ENCODE measurements at places on chromosomes 12 and 14.
A peak's percentile ranks its signal among the peaks of the same experiment; 100 is the strongest.

DNA sequence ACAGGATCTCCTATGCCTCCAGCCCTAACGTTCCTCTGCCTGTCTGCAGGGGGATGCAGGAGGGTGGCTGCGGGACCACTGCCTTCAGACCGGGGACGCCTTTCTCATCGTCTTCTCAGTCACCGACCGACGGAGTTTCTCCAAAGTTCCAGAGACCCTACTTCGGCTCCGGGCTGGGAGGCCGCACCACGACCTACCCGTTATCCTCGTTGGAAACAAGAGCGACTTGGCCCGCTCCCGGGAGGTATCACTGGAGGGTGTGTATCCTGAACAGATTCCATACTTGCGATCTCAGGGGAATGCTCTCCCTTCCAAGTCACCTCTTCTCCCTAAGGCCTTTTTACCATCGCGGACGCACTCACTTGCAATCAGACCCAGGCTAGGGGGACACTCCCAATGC is 3.0 kb downstream of the REM2 start:
- peak; percentile 78 for DNase-seq

DNA sequence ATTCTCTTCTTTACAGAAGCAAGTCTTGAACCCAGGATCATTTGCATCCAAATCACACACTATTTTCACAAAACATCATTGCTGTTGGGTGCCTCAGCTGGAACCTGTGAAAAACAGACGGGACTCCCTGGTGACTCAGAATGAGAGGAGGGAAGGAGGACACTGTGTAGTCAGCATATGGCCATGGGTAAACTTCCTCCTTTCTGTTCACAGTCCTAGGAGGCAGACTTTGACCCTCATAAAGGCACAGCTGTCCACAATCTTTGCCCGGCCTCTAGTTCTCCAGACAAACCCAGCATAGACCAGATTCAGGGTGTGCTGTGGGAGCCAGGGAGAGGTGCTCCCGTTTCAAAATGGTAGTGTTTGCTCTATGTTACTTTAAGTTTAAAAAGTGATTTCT is 62.0 kb downstream of the DYRK2 start:
- DNase-seq = no peak

DNA sequence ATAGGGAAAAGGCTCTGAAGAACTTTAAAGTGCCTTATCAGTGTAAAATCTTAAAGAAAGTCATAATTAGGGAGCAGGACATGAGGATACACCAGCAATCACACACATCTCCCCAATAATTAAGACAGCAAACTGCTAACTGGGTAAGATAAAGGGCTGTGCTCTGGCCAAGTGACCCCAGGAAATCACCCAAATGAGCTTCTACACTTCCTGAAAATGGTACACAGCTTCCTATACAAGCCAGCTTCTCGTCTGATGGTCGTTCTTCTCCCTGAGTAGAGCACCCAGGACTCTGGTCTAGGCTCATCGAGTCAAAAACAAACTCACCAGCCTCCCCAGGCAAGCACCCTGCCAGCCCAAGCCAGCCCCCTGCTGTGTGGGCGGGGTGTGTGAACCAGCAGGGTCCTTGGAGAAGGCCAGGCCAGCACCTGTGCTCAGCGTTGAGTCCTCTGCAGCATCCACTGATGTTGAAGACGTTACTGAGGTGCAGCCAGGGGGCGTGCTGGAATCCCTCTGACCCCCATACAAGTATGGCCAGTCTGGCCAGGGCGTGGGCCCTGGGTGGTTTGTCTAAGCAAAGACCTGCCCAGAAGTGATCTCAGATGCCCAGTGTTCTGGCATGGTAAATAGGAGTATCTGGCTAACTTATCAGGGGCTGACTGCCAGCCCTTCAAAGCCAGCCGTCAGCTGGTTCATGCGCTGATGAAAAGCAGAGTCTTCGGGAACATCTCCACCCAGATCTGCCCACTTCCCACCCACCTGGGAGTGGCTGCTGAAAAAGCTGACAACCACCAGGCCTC is 41.4 kb downstream of the ACTN1 start:
- DNase-seq = no peak

- DNase-seq = no peak
Measured at GRCh38 chr12:58750484-58750883, 169.8 kb downstream of the LRIG3 start.

DNA sequence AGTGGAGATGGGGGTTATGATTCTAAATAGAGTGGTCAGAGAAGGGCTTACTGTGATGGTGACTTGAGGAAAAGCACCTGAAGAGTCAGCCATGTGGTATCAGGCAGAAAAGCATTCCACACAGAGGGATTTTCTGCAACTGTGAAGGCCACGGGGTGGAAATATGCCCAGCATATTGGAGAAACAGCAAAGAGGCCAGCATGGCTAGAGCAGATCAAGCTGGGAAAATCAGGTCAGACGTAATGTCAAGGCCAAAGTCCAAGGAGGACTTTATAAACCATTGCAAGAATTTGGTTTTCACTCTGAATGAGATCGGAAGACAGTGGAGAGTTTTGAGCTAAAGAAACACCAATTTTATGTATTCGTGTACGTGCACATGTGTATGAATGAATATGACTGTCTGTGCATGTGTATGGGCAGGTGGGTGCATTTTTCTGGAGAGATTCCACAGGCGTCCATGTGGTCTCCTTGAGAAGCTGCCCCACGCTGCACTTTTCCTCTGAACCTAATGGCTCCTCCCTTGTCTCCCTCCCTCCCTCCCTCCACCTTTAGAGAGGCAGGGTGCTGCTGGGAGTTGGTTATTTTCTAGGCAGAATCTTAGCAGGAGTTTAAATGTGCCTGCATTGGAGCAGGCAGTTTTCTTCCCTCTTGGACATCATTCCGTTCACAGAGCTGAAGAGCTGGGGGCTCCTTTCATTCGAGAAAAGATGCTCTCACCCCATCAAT is 97.4 kb upstream of the PPP4R3A start:
- no peak for DNase-seq

- DNase-seq = peak; percentile 67
Measured at GRCh38 chr14:103547941-103548462, 14.5 kb downstream of the BAG5 start.

DNA sequence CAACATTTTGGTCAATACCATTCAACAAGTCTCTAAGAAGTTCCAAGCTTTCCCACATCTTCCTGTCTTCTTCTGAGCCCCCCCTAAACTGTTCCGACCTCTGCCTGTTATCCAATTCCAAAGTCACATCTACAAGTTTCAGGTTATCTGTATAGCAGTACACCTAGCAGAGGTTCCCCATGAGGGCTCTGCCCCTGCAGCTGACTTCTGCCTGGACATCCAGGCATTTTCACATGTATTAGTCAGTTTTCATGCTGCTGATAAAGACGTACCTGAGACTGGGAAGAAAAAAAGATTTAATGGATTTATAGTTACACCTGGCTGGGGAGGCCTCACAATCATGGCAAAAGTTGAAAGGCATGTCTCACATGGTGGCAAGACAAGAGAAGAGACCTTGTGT is 10.2 kb upstream of the PLA2G1B start:
- DNase-seq = no peak

DNA sequence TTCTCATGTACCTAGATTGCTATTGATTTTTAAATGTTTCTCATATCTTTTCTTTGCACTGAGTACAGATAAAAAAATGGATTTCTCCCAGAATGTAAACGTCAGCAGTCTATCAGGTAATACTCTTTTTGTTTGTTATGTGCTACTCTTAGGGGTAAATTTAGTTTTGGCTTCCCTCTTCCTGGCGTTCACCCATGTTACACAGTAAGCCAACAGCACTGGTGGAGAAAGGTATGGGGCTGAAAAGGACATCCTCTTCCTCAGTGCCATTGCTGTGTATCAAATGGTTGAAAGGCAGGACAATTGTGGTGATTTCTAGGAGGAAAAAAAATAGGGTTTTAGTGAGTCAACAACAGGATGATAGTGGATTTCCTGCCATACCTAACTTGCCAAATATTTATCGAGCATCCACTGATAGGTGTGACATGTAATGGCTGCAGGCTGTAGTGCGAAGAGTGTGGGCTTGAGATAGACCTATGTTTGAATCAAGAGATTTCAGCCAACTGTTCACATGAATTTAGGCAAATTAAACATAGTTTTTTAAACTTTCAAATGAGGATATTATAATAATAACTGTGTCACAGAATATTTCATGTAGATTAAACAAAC is 7.5 kb downstream of the KLRF2 start:
- DNase-seq = no peak

GRCh38 chr14:23405516-23406025 is 2.5 kb downstream of the MYH6 start:
- DNase-seq = no peak

DNA sequence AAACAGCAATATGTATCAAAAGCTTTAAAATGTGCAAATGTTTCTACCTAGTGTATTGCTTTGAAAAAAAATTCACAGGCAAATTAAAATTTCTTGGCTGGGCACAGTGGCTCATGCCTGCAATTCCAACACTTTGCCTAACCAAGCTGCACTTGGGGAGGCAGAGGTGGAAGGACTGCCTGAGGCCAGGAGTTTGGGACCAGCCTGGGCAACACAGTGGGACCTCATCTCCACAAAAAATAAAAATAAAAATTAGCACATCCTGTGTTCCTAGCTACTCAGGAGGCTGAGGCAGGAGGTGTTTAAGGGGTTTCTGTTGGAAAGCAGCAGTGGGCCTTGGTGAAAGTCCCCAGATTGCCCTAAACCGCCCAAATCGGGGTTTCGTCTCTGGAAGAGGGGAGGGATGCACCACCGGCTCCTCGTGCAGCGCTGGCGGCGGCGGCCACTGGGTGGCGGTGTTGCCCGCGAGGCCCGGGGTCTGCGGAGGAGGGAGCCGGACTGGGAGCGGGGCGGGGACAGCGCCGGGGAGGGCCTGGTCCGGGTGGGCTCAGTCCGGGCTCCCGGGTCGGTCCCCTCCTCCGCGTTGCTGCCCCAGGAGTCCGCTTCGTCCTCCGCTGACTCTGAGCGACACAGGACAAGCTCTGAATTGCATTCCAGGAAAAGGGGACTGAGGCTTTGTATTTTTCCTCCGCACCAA is 265.6 kb downstream of the AACS start:
- peak; percentile 84 for DNase-seq

- DNase-seq = no peak
Measured at GRCh38 chr12:76031081-76031413, 529 bp downstream of the PHLDA1 start.

GRCh38 chr12:20800160-20800559 is 10.3 kb upstream of the SLCO1B3 start:
- no peak for DNase-seq

GRCh38 chr14:73645248-73645610 is 443 bp downstream of the DNAL1 start:
- no peak for DNase-seq

- no peak for DNase-seq
Measured at GRCh38 chr12:69383074-69383473, 23.5 kb downstream of the YEATS4 start.
